T-helper 1 cell (primary cell): ENCODE measurements at places on chromosomes 4 and X.

- peak; percentile 25 for DNase-seq
Observed at GRCh38 chrX:136250191-136251040, 784 bp downstream of the MAP7D3 start.

DNA sequence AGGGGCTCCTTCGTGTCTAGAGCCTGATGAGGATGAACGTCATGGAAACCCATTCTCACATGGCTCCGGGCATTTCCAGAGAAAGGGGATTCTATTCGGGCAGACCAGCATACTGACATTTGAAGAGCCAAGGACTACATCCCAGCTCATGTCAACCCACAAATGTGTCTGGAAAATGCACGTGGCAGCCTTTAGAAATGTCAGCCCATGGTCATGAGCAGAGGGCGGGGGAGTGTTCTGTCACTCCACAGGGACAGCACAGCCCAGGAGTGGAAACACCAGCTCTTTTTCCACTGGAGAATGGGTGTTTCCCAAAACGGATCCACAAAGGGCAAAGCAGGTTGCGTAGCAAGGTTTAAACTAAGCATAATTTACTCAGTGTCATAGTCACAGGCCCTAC, 207.0 kb downstream of the BCOR start:
- DNase-seq: no peak

- peak; percentile 40 for DNase-seq
Observed at GRCh38 chr4:1809754-1810502, 16.8 kb downstream of the FGFR3 start.

GRCh38 chr4:169060391-169061091, 50.5 kb upstream of the CBR4 start:
- DNase-seq: no peak

- no peak for DNase-seq
Observed at GRCh38 chr4:51842167-51842553, 793 bp upstream of the DCUN1D4 start.

GRCh38 chr4:96146686-96147085, 306.8 kb downstream of the PDHA2 start:
- no peak for DNase-seq

- no peak for DNase-seq
Observed at GRCh38 chrX:10135561-10136399, 21.0 kb upstream of the CLCN4 start.

- peak; percentile 14 for DNase-seq
Observed at GRCh38 chrX:120664081-120664480, 34.2 kb upstream of the C1GALT1C1 start.
